ENCODE measurements at places on chromosomes 2 and 18.

GRCh38 chr18:76967721-76968472 lies 145.5 kb downstream of the ZNF236 start:
- DNase-seq = no peak

DNA sequence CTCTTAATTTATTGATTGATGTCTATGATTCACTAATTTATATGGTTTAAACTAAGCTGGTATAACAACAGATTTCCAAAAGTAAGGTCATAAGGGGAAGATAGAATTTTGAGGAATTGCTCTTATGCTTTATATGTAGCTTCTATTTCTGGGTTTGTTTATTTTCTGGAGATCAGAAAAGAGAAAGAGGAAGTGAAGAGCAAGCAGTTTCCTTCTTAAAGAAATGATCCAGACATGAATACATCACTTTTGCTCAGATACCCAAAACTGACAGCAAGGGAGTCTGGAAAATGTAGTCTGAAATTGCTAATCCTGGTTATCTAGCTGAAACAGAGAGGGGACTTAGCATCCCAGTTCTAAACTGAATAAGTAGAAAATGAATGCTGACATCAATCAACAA lies 912.5 kb upstream of the CRIM1 start:
- no peak for DNase-seq

DNA sequence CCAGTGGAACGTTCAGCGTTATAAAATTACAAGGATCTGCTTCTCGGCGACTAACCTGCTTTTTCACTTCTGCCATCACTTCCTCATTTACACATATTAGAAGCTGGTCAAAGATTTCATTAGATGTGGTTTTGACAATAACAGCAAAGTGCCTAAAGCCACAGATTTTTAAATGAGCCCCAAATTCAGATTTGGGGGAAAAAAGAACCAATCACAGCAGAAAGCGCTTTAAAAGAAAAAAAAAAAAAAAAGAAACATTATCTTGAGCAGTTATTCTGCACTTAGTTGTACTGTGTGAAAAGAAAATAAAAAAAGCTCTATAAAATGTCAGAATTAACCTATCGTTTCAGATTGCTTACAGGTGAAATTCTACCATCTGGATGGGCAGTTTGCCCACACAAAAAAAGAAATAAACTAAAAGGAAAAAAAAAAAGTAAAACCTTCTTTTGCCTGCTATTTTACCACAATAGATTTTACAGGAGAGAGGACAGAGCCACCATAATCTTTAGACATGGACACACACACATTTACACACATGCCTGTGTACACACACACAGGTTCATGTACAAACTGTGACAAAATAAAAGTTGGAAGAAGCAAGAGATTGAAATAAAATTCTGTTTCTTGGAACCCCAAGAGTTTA lies 167.2 kb downstream of the TCF4 start:
- no peak for DNase-seq

- no peak for DNase-seq
These were observed 177.9 kb downstream of the ANTXR1 start for GRCh38 chr2:69190743-69191404.

- DNase-seq = no peak
These were observed 2.6 kb upstream of the CHRND start for GRCh38 chr2:232523402-232523681.

- no peak for DNase-seq
These were observed 62.4 kb upstream of the GCFC2 start for GRCh38 chr2:75772908-75773630.

- DNase-seq = no peak
These were observed 21.3 kb downstream of the SCN1A start for GRCh38 chr2:166106431-166107015.

GRCh38 chr2:239551206-239551605 lies 150.4 kb upstream of the HDAC4 start:
- DNase-seq = no peak

DNA sequence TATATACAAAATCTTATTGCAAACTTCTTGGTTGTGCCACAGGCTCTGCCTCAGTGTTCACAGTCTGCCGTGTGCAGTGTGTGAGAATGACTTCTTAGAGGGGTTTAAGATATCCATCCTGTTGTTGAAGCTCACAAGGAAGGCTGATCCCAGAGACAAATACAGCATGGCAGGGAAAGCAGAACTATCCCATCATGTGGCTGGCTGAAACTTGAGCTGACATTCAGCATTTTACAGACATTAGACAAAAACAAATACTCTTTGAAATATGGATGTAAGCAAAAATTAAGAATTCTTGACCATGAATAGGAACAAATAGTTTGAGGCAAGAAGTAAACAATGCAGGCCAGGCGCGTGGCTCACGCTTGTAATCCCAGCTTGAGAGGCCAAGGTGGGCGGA lies 12.9 kb upstream of the PUM2 start:
- no peak for DNase-seq

DNA sequence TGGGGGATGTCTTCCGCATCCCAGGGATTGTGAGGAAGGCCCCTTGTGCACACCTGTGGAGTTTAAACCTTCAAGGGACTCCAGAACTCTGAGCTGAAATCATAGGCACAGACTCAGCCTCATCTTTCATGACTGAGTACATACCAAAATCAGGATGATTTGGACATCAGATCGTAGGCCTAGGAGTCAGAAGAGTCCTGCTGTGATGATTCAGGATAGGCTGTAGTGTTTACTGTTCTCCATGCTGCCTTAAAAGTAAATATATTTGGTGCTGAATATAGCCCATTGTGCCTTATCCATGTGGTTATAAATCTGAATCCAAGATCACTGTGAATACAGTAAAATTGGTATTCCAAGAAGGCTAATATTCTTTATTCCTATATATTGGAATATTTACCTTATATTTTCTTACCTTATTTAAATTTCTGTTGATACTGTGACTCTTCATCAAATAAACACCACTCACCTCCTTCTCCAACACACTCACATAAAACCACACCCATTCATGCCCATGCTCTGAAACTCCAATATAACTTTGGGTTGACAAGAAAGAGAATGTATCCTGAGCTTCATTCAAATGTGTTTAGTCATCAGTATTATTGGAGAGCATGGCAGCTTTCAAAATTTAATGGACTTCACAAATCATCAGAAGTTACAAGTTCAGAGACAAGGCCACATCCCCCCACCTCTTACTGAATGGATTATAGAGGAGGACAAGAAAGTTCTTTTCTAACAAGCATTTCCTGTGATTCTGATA lies 561.4 kb upstream of the LINC00305 start:
- no peak for DNase-seq

Data from left ventricle myocardium superior (tissue), 1 donor.